CD14-positive monocyte (primary cell): ENCODE measurements at places on chromosomes 16 and 17. TPM values are rescaled to one million over a fixed set of nuclear protein-coding genes. Genes with fewer than 3 reads are reported as not detected.
A peak's percentile ranks its signal among the peaks of the same experiment; 100 is the strongest.

DNA sequence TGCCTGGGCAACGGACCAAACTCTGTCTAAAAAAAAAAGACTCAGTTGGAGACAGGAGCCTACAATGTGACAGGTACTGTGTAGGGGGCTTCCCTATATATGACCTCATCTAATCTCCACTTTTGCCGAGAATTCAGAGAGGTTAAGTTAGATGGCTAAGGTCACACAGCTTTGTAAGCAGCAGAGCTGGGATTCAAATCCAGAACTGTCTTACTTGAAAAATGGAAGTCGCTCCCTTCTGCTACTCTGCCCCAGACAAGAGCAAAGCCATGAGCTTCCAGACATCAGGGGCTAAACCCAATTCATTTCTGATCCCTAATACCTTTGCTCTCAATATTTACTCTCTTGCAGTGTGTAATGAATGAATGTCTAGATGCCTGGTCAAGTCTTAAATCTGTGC lies 41.5 kb upstream of the ABCC12 start:
- DNase-seq = no peak
- no peak overlapping the region for H3K27ac ChIP-seq
- no peak overlapping the region for H3K4me3 ChIP-seq
- H3K4me1 ChIP-seq = peaks cover 16% of the 10 kb centered on the region

GRCh38 chr16:47753659-47754058 lies 292.5 kb downstream of the PHKB start:
- H3K27me3 ChIP-seq = no peaks in the 10 kb centered on the region
- H3K4me3 ChIP-seq = no peak overlapping the region
- no peaks in the 10 kb centered on the region for H3K36me3 ChIP-seq
- H3K27ac ChIP-seq = no peak overlapping the region
- no peak for DNase-seq
- no peaks in the 10 kb centered on the region for H3K4me1 ChIP-seq

- peaks cover 12% of the 10 kb centered on the region for H3K27me3 ChIP-seq
- H3K27ac ChIP-seq = no peak overlapping the region
These were observed 221.1 kb upstream of the GSE1 start for GRCh38 chr16:85391769-85392583.

DNA sequence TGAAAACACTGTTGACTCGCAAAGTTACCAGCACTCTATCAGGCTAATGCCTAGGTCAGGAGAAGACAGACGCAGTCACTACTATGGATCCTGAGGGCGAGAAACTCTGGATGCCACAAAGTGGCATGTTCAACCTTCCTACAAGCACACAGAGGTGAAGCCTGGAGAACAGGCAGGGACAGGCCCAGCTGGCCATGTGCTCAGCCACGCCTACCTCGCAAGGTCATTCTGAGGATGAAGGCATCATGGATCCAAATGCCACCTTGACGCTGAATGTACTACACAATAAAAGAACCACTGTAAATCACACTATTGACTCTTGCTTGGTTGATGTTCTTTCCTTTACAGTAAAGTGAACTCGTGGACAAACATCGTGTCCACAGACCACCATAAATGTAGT lies 85.8 kb downstream of the ANKRD11 start:
- H3K27me3 ChIP-seq = no peaks in the 10 kb centered on the region
- H3K4me1 ChIP-seq = peaks cover 30% of the 10 kb centered on the region
- no peak for DNase-seq
- no peak overlapping the region for H3K27ac ChIP-seq

DNA sequence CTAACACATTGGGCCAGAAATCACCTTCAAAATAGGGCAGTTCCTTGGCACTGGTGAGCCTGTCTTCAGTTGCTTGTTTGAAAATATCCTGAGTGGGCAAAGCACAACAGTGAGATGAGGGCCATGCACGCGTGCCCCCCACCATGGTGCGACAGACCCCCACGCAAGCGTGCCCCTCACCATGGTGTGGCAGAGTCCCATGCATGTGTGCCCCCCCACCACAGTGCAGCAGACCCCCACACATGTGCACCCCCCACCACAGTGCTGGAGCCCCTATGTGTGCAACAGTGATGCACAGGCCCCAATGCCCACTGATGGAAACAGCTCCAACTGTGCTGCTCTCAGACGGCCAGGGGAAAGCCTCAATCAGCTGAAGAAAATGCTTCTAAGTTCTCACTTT lies 18.8 kb upstream of the TRAP1 start:
- H3K4me1 ChIP-seq = no peaks in the 10 kb centered on the region
- no peak for DNase-seq
- H3K27ac ChIP-seq = no peak overlapping the region
- H3K4me3 ChIP-seq = no peak overlapping the region

GRCh38 chr17:28343491-28343932 lies 8.0 kb downstream of the TNFAIP1 start:
- H3K27ac ChIP-seq = no peak overlapping the region
- H3K4me3 ChIP-seq = no peak overlapping the region
- H3K4me1 ChIP-seq = no peaks in the 10 kb centered on the region
- peaks cover 81% of the 10 kb centered on the region for H3K36me3 ChIP-seq
- DNase-seq = no peak

DNA sequence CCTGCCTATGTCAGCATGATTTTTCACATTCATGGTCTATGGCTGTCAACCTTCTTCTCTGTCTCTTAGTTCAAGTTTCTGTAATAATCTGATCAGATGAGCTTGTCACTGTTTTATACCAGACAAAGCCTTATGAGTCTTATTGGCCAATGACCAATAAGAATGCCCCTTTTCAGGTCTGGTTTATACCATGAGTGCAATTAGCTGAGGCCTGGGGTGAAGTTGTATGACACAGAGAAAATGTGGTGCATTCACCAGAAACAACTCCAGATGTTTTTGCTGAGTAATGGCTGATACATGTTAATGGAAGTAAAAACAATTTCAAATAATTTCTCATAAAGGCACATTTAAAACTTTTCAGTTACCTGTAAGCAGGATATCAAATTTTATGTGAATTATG lies 218.6 kb upstream of the CDH8 start:
- DNase-seq = no peak
- no peaks in the 10 kb centered on the region for H3K4me1 ChIP-seq
- H3K27me3 ChIP-seq = no peaks in the 10 kb centered on the region
- no peak overlapping the region for H3K4me3 ChIP-seq
- no peak overlapping the region for H3K27ac ChIP-seq

GRCh38 chr17:28967221-28968135 lies 16.2 kb upstream of the PHF12 start:
- peak overlapping the region; percentile 81 for H3K27ac ChIP-seq
- H3K27me3 ChIP-seq = no peaks in the 10 kb centered on the region
- no peaks in the 10 kb centered on the region for H3K36me3 ChIP-seq
- H3K4me3 ChIP-seq = no peak overlapping the region
- DNase-seq = peak; percentile 76

DNA sequence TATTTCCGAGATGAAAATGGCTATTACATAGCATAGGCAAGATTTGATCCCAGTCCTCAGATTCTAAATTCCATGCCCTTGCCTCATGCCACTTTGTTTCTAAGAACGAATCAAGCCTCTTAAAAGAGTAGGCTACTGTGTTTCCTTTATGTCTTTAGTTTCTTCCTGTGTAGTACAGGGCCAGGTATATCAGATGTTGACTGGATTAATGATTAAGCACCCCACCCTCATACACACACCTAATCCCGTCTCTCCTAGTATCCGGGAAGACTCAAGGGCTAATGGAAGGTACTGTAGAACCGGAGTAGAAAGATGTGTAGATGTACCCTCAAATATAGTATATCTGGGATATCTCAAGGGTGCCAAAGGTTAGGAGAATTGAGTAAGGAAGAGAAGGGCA lies 6.7 kb downstream of the TOM1L1 start:
- DNase-seq = no peak
- no peak overlapping the region for H3K4me3 ChIP-seq
- no peak overlapping the region for H3K27ac ChIP-seq
- H3K4me1 ChIP-seq = no peaks in the 10 kb centered on the region
- H3K36me3 ChIP-seq = no peaks in the 10 kb centered on the region

- no peaks in the 10 kb centered on the region for H3K36me3 ChIP-seq
- no peak for DNase-seq
- H3K27ac ChIP-seq = no peak overlapping the region
- H3K4me3 ChIP-seq = no peak overlapping the region
These were observed 59.3 kb downstream of the CENPV start for GRCh38 chr17:16293931-16294330.

GRCh38 chr17:39742856-39743436 lies 5.2 kb downstream of the GRB7 start:
- H3K27me3 ChIP-seq = peaks cover 42% of the 10 kb centered on the region
- H3K36me3 ChIP-seq = no peaks in the 10 kb centered on the region
- no peak overlapping the region for H3K4me3 ChIP-seq
- H3K27ac ChIP-seq = no peak overlapping the region
- H3K4me1 ChIP-seq = peaks cover 14% of the 10 kb centered on the region
- DNase-seq = no peak

DNA sequence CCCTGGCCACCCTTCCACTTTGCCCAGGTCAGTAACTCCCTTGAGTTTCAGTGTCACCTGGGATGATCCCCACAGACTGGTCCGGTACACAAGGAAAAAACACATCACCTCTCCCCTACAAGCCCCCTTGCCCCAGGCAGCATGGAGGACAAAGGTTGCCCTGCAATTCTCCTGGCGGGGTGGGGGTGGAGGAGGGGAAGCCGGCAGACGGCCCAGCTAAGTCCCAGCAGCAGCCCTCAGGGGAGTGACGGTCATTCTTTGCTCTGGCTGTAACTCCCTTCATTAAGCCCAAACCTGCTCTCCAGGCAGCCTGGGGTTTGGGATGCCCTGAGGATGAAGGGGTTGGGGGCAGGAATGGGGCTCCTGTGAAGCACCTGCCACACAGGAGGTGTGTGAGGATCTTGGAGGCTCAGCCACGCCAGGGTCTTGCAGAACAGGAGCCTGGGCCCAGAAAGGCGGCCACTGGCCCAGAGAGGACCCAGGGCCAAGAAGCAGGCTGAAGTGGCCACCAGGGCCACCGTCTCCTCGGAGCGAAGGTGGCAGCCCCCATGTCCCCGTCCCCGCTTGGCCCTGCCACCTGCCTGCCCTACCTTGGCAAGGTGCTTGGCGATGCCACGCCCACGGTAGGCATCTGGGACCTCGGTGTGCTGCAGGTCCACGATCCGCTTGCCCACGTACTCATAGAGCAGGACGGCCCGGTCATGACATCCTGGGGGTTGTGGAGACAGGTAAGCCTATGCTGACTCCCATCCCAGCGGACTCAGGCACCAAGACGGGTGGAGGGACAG lies 9.5 kb downstream of the NATD1 start:
- H3K4me1 ChIP-seq = no peaks in the 10 kb centered on the region
- H3K4me3 ChIP-seq = no peak overlapping the region
- H3K27me3 ChIP-seq = no peaks in the 10 kb centered on the region
- H3K27ac ChIP-seq = no peak overlapping the region
- DNase-seq = no peak

DNA sequence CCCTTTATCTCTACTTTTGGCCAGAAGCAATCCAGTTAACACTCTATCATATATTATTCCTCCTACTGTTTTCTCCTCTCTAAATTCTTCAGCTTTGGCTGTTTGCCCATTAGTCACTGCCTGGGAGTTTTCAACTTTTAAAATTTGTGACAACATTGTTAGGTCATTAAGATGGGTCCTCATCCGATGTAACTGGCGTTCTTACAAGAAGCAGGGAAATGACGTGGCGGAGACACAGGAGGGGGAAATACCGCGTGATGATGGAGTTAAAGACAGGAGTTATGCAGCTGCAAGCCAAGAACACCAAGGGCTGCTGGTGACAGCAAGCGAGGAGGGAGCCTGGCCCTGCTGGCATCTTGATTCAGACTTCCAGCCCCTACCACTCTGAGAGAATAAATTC lies 34.8 kb upstream of the CPHXL start:
- H3K27me3 ChIP-seq = peaks cover 2% of the 10 kb centered on the region
- H3K36me3 ChIP-seq = no peaks in the 10 kb centered on the region
- no peak overlapping the region for H3K4me3 ChIP-seq
- no peaks in the 10 kb centered on the region for H3K4me1 ChIP-seq
- DNase-seq = peak; percentile 5

GRCh38 chr17:81676906-81677305 lies 6.7 kb downstream of the ARL16 start:
- no peaks in the 10 kb centered on the region for H3K27me3 ChIP-seq
- H3K4me1 ChIP-seq = no peaks in the 10 kb centered on the region
- no peak overlapping the region for H3K27ac ChIP-seq
- no peak overlapping the region for H3K4me3 ChIP-seq
- DNase-seq = no peak
- peaks cover 30% of the 10 kb centered on the region for H3K36me3 ChIP-seq

GRCh38 chr17:2335726-2336214 lies 487 bp downstream of the TSR1 start:
- peaks cover 42% of the 10 kb centered on the region for H3K36me3 ChIP-seq
- H3K4me1 ChIP-seq = peaks cover 25% of the 10 kb centered on the region
- no peaks in the 10 kb centered on the region for H3K27me3 ChIP-seq
- H3K4me3 ChIP-seq = peak overlapping the region; percentile 91
- DNase-seq = no peak

DNA sequence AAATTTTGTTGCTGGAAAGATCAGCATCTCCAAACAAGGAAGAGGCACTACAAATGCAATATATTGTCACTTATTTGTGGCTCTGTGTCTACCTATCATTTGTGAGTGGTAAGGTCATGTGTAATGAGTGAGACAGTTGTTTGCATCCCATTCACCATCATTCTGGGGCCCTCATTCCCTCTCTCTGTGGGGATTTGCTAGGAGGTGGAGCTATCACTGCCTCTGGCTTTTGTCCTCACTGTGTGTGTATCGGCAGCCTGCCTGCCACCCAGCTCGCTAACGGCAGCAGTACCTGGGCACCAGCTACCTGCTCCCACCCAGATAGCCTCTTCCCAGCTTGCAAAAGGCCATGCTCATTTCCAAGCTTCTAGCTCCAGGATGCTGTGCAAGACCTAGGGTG lies 379.2 kb upstream of the ZFHX3 start:
- H3K27me3 ChIP-seq = no peaks in the 10 kb centered on the region
- H3K36me3 ChIP-seq = no peaks in the 10 kb centered on the region
- no peak overlapping the region for H3K4me3 ChIP-seq
- no peak for DNase-seq
- H3K4me1 ChIP-seq = no peaks in the 10 kb centered on the region

DNA sequence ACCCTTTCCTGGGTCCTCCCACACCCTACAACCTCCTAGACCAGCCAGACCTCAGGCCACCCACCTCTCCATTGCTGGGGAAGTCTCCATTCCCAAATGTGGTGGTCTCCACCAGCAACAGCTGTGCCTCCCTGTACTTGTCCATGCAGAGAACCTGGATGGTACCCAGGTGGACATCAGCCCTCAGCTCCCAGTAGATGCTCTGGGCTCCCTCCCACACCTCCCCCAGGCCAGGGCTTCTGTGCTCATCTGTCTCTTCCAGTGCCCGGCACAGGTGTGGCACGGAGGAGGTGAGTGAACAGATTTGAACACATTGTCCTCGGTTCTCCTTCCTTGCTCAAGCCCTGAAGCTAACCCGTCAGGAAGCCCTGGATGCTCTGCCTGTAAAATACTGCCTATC lies 34.6 kb downstream of the LGALS9 start:
- H3K36me3 ChIP-seq = no peaks in the 10 kb centered on the region
- H3K27me3 ChIP-seq = no peaks in the 10 kb centered on the region
- no peak for DNase-seq
- no peaks in the 10 kb centered on the region for H3K4me1 ChIP-seq
- H3K4me3 ChIP-seq = no peak overlapping the region

FAM171A2 gene
- polyA plus RNA-seq = not detected

NT5M gene
- polyA plus RNA-seq = 0.57 TPM

FAM20A gene
- not detected for polyA plus RNA-seq

KRTAP4-1 gene
- polyA plus RNA-seq = not detected

STX4 gene
- polyA plus RNA-seq = 18.6 TPM

YBX2 gene
- not detected for polyA plus RNA-seq

UMOD gene
- not detected in 2 replicates for polyA plus RNA-seq

ATP2A1 gene
- polyA plus RNA-seq = not detected

TBX2 gene
- 0.03 TPM in 2 replicates for polyA plus RNA-seq
